ENCODE measurements at places on chromosomes 6 and 20. TPM values are rescaled to one million over a fixed set of nuclear protein-coding genes. Genes with fewer than 3 reads are reported as not detected.

Gene TMC2
- total RNA-seq = not detected

Gene PPP1R11
- total RNA-seq = 58.8 TPM

Gene KCNS1
- not detected for total RNA-seq

Gene ELOVL4
- 1.6 TPM for total RNA-seq

Gene RWDD1
- total RNA-seq = 18.4 TPM

Gene LGSN
- not detected for total RNA-seq

Gene LRP11
- 32.0 TPM for total RNA-seq

Gene DUSP15
- total RNA-seq = not detected

Gene SCGN
- total RNA-seq = not detected

Gene TCF21
- total RNA-seq = not detected

Gene NRSN1
- total RNA-seq = not detected

Gene FOXA2
- total RNA-seq = 14.4 TPM

Gene SERINC3
- total RNA-seq = 75.4 TPM

Gene LAMA2
- 0.22 TPM for total RNA-seq

Gene NOX3
- not detected for total RNA-seq

Gene ZNF322
- total RNA-seq = 15.7 TPM
